ENCODE measurements at places on chromosomes 12 and 14.

- no peak overlapping the region for H3K4me3 ChIP-seq
- no peaks in the 10 kb centered on the region for H3K27me3 ChIP-seq
- no peaks in the 10 kb centered on the region for H3K36me3 ChIP-seq
- no peak for DNase-seq
- H3K4me1 ChIP-seq: peaks cover 53% of the 10 kb centered on the region
These were observed 51.4 kb downstream of the C14orf132 start for GRCh38 chr14:96090441-96091148.

DNA sequence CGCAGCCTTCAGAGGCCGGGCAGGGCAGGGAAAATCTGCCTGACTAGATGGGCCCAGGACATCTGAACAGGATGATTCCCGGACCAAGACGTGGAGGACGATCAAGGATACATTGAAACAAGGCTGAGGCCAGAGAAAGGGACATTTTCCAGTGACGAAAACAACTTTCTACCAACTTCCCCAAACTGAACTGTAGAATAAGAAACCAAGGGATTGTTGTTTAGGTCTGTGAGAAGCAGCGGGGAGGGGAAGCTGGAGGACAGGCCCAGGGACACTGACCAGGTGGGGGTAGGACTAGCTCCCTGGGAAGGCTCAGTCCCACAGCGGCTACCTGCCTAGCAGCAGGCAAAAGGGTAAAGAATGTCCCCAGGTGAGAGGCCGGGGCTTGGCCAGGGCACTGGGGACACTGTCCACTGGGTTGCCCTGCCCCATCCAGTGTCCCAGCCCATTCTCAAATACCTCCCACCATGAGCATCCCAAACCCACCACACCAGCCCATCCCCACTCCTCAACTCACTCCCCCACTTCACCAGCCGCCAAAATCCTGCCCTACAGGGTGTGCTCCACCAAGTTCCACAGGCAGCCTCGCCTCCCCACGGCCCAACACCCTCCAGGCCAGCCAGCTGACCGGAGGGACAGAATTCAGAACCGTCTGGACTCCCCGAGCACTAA lies 995 bp downstream of the TNFRSF1A start:
- H3K36me3 ChIP-seq: no peaks in the 10 kb centered on the region
- peak overlapping the region; percentile 92 for H3K4me3 ChIP-seq
- peak overlapping the region; percentile 49 for H3K27ac ChIP-seq
- DNase-seq: no peak

DNA sequence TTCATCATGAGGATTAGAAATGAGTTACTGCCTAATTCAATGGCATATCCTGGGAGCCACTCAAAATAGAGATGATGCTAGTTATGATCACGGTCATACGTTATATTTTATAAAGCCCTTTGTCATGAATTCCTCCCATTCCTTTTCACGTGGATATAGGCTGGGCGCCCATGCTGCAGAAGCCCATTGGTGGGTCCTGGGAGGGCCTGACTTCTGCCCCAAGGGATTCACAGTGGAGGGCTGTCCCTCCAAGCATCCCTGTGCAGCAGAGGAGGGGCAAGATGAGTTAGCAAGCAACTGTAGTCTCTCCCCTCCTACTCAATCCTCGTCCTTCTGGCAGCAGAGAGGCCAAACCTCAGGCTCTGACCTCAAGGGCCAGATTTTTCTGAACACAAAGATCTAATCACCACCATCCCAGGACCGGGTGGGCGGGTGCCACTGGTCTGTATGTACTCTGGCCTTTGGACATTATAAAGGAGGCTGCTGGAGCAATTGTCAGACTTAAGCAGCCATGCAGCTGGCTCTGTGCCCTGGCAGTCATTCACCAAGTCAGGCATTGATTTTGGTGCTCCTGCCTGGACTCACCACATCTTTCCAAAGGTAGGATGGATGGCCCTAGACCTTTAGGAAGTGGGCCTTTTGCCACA lies 8.6 kb downstream of the GLTP start:
- no peak overlapping the region for H3K27ac ChIP-seq
- no peaks in the 10 kb centered on the region for H3K27me3 ChIP-seq
- no peak for DNase-seq
- H3K36me3 ChIP-seq: 0 out of 2 replicates have a peak, but pooled peaks cover 5% of the 10 kb centered on the region
- no peak overlapping the region for H3K4me3 ChIP-seq
- peaks cover 32% of the 10 kb centered on the region for H3K4me1 ChIP-seq

- no peak overlapping the region for H3K4me3 ChIP-seq
- no peaks in the 10 kb centered on the region for H3K4me1 ChIP-seq
- no peaks in the 10 kb centered on the region for H3K36me3 ChIP-seq
- no peaks in the 10 kb centered on the region for H3K27me3 ChIP-seq
- no peak for DNase-seq
These were observed 542.7 kb upstream of the LMO3 start for GRCh38 chr12:17148706-17149105.

DNA sequence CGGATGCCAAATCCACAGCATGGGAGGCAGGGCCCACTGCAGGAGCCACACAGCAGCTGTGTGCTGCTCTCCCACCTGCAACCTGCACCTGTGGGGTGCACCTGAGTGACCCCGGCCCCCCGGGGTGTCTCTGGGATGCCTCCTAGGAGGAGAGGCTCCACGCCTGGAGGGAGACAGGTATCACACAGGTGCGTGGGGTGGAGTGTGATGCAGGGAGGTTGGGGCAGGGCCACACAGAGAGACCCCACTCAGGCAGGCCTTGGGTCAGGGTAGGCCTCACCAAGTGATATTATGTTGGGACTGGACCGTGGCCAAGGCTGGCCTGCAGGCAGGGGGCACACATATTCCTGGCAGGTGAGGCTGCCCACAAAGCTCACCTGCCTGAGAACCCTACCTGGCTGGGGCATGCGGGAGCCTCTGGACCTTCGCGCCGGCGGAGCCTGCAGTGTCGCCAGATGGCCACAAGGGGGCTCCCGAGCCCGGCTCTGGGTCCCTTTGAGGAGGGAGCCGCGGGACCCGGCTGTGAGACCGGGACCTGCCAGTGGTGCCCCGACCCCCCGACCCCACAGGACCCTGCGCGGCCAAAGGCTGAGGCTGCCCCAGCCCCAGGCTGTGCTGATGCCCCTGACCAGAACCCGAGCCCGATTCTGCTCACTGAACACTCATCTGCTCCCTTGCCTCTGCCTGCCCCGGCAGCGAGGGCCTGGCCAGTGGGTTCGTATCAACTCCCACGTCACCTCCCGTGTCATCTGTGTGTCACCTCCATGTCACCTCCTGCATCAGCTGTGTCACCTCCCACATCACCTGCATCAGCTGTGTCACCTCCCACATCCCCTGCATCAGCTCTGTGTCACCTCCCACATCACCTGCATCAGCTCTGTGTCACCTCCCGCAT lies 11.4 kb downstream of the TMEM121 start:
- H3K27ac ChIP-seq: no peak overlapping the region
- H3K4me1 ChIP-seq: no peaks in the 10 kb centered on the region
- no peaks in the 10 kb centered on the region for H3K36me3 ChIP-seq
- no peak overlapping the region for H3K4me3 ChIP-seq
- peaks cover 95% of the 10 kb centered on the region for H3K27me3 ChIP-seq
- no peak for DNase-seq

DNA sequence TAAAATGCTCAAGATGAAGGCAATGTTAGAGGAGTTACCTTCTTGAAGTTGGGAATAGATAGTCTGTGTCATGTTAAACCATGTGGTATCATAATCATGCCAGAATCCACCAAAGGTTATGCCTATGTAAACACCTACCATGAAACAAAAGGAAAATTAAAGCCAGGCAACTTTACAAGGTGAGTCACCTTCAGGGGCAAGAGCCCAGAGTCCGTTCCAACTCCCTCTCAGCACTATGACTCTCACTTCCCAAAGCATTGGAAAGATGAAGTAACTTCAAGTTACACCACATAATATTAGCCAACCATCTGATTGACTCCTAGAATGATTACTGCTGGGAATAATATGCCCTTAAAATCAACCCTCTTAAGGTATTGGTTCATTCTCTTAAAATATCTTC lies 38.5 kb downstream of the CATSPERB start:
- H3K27me3 ChIP-seq: no peaks in the 10 kb centered on the region
- no peak overlapping the region for H3K27ac ChIP-seq
- no peaks in the 10 kb centered on the region for H3K36me3 ChIP-seq
- H3K4me3 ChIP-seq: no peak overlapping the region
- peaks cover 10% of the 10 kb centered on the region for H3K4me1 ChIP-seq
- DNase-seq: no peak

DNA sequence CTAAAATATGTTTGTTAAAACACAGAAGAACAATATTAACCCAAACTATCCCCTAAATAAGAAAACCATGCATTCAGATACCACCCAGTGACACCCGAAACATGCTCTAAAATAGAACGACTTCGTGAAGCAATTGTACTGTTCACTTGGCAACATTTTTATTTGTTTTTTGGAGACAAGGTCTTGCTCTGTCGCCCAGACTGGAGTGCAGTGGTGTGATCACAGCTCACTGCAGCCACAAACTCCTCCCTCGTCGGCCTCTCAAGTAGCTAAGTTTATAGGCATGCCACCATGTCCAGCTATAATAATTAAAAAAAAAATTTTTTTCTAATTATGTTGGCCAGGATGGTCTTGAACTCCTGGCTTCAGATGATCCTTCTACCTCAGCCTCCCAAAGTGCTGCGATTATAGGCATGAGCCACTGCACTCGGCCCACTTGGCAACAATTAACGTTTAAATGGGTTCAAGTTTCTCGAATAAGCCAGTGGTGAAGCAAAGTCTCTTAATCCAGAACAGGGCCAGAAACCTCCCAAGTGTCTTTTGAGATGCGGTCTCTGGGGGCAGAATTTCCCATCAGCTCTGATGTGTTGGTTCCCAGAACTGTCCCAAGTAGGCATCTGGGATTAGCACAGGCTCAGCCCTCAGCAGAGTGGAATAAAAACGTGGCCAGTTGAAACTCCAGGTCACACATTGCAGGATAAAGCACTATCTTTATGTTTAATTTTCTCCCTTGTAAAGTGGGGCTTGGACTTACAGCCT lies 74.5 kb downstream of the TMCC3 start:
- no peak for DNase-seq
- no peak overlapping the region for H3K4me3 ChIP-seq
- peaks cover 8% of the 10 kb centered on the region for H3K36me3 ChIP-seq
- peaks cover 13% of the 10 kb centered on the region for H3K4me1 ChIP-seq
- H3K27me3 ChIP-seq: no peaks in the 10 kb centered on the region

DNA sequence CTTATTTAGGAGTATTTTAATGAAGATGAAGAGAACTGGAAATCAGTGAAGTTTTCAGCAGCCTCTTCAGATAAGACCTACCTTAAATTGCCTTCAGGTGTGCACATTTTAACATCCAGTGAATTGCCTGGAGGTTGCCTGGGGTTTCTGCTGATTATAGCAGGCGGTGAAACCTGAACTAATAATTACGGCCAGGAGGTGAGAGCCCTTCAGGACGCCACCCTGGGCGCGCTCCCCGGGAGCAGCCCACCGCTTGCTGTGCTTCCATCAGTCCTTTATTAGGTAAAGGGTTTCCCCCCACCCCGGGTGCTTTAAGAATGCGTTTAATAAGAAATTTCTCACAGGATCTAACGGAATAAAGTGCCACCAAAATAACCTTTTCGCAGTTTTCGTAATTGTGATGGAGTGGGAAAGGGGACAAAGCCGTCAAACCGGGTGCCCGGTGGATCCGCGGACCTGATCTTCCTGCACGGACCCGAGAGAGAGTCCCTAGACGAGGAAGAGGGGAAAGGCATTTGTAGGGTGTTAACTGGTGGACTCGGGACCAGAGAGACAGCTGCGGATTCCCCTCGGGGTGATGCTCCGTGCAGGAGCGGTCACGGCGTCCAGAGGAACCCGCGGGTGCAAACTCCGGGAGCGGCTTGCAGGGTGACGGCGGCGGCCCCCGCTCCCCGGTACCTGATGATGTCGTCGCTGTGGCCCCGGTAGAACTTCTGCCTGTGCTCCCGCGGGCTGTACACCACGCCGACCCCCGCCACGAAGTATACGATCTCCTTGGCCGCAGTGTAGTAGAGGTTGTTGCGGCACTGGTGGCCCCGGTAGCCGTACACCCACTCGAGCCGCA lies 902 bp downstream of the EML5 start:
- DNase-seq: no peak
- H3K27me3 ChIP-seq: no peaks in the 10 kb centered on the region
- no peaks in the 10 kb centered on the region for H3K4me1 ChIP-seq
- H3K36me3 ChIP-seq: no peaks in the 10 kb centered on the region

GRCh38 chr12:107441665-107442300 lies 243.8 kb upstream of the PWP1 start:
- no peaks in the 10 kb centered on the region for H3K4me1 ChIP-seq
- no peaks in the 10 kb centered on the region for H3K36me3 ChIP-seq
- H3K4me3 ChIP-seq: no peak overlapping the region
- no peak for DNase-seq
- H3K27ac ChIP-seq: no peak overlapping the region

DNA sequence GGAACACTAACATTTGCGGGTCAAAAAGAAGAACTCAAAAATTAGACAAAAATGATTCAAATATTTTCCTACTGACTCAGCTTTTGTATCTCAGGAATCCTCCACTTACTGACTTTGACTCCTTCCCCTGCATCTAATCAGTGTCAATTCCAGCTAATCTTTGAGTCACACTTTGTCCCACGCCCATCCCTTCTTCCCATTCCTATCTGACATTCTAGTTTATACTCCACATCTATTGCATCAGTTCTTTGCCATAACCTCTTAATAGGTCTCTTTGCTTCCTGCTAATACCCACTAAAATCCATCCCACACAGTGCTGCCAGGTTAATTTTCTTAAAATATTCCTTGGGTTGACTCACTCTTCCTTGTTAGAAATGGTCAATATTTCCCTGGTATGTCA lies 19.1 kb downstream of the BBS10 start:
- no peaks in the 10 kb centered on the region for H3K36me3 ChIP-seq
- H3K4me1 ChIP-seq: peaks cover 10% of the 10 kb centered on the region

GRCh38 chr12:68958322-68958721 lies 25.4 kb upstream of the CPM start:
- DNase-seq: no peak
- no peak overlapping the region for H3K27ac ChIP-seq
- H3K4me1 ChIP-seq: peaks cover 12% of the 10 kb centered on the region
- H3K36me3 ChIP-seq: no peaks in the 10 kb centered on the region

DNA sequence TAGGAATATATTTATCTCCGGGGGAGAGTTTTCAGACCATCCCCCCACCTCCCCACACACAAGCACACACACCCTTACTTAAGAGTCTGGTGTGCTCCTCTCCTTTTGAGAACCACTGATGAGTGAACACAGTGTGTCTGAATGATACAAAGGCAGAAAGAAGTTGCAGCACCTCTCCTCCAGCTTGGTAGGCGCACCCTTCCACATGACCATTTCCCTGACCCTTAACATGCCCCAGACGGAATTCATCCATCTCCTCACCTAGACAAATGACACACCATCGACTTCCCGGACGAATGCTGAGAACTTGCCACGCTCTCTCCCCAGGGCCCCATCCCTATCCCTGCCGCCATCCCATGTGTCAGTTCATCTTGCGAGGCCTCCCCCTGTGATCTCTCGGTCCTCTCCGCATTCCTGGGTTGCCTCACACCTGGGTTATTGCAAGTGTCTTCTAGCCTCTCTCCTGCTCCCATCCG lies 3.9 kb downstream of the TNFRSF1A start:
- H3K27ac ChIP-seq: peak overlapping the region; percentile 95
- H3K27me3 ChIP-seq: no peaks in the 10 kb centered on the region
- peaks cover 77% of the 10 kb centered on the region for H3K4me1 ChIP-seq
- no peak for DNase-seq

Data from PC-9 (cell line).